ENCODE measurements at places on chromosomes 5 and 9.

- no peak overlapping the region for H3K4me3 ChIP-seq
- no peak for DNase-seq
- H3K27me3 ChIP-seq, result no peaks in the 10 kb centered on the region
- no peak overlapping the region for H3K27ac ChIP-seq
- no peaks in the 10 kb centered on the region for H3K4me1 ChIP-seq
These were observed 378.8 kb upstream of the TLE4 start for GRCh38 chr9:79193001-79193400.

DNA sequence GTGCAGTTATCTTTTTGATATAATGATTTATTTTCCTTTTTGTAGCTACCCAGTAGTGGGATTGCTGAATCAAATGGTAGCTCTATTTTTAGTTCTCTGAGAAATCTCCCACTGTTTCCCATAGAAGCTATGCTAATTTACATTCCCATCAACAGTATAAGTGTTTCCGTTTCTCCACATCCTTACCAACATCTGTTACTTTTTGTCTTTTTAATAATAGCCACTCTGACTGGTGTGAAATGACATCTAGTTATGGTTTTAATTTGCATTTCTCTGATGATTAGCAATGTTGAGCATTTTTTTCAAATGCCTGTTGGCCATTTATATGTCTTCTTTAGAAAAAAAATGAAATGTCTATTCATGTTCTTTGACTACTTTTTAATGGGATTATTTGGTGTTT, 94.7 kb downstream of the SERINC5 start:
- peaks cover 82% of the 10 kb centered on the region for H3K36me3 ChIP-seq
- no peak for DNase-seq
- H3K27me3 ChIP-seq, result no peaks in the 10 kb centered on the region
- H3K4me1 ChIP-seq, result no peaks in the 10 kb centered on the region
- no peak overlapping the region for H3K4me3 ChIP-seq

DNA sequence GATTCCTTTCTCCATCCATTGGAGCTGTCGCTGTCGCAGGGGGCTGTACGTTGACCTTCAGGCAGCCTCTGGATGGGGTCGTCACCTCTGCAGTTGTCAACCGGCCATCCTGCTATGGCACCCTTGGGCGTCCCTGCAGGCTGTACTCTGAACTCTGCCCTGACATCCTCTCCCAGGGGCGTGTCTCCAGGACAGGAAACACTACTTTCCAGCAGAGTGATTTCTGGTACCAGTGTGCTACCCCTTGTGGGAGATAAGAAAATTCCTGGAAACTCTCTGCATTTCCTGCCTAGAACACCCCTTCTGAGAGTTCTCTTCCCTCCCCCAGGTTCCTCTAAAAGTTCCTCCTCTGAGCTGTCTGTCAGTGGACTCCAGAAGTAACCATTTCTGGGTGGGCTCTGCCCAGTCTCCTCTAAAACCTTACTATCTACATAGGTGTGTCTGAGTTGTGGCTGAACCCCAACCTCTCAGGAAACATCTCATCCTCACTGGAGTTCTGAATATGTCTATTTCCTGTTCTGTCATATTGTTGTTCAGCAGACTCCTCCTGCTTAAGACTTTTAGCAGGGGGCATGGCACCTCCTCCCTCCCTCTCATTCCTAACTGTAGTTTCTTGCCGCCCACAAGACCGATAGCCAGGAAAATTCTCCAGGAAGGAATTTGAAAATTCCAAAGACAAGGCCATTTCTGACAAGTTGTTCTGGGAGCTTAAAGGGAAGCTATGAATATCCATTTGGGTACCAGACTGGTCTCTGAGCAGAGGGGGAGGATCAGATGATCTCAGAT, 145.3 kb upstream of the RASEF start:
- H3K4me1 ChIP-seq, result no peaks in the 10 kb centered on the region
- H3K27ac ChIP-seq, result no peak overlapping the region
- H3K4me3 ChIP-seq, result no peak overlapping the region

- H3K27me3 ChIP-seq, result no peaks in the 10 kb centered on the region
- DNase-seq, result no peak
- no peak overlapping the region for H3K4me3 ChIP-seq
These were observed 151.5 kb upstream of the NR3C1 start for GRCh38 chr5:143554918-143555477.

- no peak overlapping the region for H3K4me3 ChIP-seq
- DNase-seq, result no peak
- no peak overlapping the region for H3K27ac ChIP-seq
- H3K36me3 ChIP-seq, result no peaks in the 10 kb centered on the region
These were observed 6.9 kb upstream of the NIPSNAP3A start for GRCh38 chr9:104740621-104741020.

GRCh38 chr9:134366223-134367031, 40.2 kb downstream of the RXRA start:
- H3K27ac ChIP-seq, result no peak overlapping the region
- no peaks in the 10 kb centered on the region for H3K4me1 ChIP-seq
- H3K4me3 ChIP-seq, result no peak overlapping the region
- no peaks in the 10 kb centered on the region for H3K36me3 ChIP-seq
- no peaks in the 10 kb centered on the region for H3K27me3 ChIP-seq

DNA sequence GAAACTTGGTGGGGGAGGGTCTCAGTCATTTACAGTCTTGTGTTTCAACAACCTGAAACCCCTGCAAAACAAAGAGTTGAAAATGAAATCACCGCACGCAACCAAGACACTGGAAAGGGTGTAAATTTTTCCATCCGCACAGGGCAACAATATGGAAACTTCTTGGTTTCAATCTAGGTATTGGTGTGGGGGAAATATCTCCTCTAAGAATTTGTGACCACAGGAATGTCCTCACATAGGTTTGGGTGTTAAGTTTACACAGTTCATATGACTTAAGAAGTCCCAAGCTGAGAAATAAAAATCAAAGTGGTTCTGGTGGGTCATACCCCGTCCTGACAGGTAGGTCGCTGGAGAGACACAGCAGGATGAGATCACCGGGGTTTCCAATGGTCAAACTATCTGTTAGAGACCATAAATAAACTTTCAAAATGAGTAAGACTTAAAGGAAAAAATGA, 51.9 kb upstream of the PIP5K1B start:
- no peak overlapping the region for H3K4me3 ChIP-seq
- H3K4me1 ChIP-seq, result no peaks in the 10 kb centered on the region
- no peak overlapping the region for H3K27ac ChIP-seq

GRCh38 chr9:33880211-33881089, 63.5 kb downstream of the UBE2R2 start:
- no peaks in the 10 kb centered on the region for H3K27me3 ChIP-seq
- H3K27ac ChIP-seq, result no peak overlapping the region
- DNase-seq, result no peak
- no peak overlapping the region for H3K4me3 ChIP-seq
- H3K4me1 ChIP-seq, result no peaks in the 10 kb centered on the region

- H3K4me1 ChIP-seq, result no peaks in the 10 kb centered on the region
- H3K4me3 ChIP-seq, result no peak overlapping the region
- no peak for DNase-seq
- H3K36me3 ChIP-seq, result no peaks in the 10 kb centered on the region
- no peaks in the 10 kb centered on the region for H3K27me3 ChIP-seq
- H3K27ac ChIP-seq, result no peak overlapping the region
These were observed 8.3 kb upstream of the WDR5 start for GRCh38 chr9:134127616-134128015.

GRCh38 chr9:136935651-136936050, 8.9 kb downstream of the FBXW5 start:
- DNase-seq, result no peak
- H3K4me1 ChIP-seq, result no peaks in the 10 kb centered on the region
- no peak overlapping the region for H3K4me3 ChIP-seq
- peaks cover 31% of the 10 kb centered on the region for H3K36me3 ChIP-seq
- H3K27ac ChIP-seq, result no peak overlapping the region

GRCh38 chr5:19739671-19740070, 248.3 kb downstream of the CDH18 start:
- no peaks in the 10 kb centered on the region for H3K4me1 ChIP-seq
- no peak overlapping the region for H3K27ac ChIP-seq
- H3K36me3 ChIP-seq, result no peaks in the 10 kb centered on the region
- no peak for DNase-seq

GRCh38 chr9:12544700-12545099, 148.5 kb upstream of the TYRP1 start:
- H3K4me1 ChIP-seq, result no peaks in the 10 kb centered on the region
- H3K27ac ChIP-seq, result no peak overlapping the region
- no peaks in the 10 kb centered on the region for H3K36me3 ChIP-seq
- DNase-seq, result no peak
- H3K4me3 ChIP-seq, result no peak overlapping the region

DNA sequence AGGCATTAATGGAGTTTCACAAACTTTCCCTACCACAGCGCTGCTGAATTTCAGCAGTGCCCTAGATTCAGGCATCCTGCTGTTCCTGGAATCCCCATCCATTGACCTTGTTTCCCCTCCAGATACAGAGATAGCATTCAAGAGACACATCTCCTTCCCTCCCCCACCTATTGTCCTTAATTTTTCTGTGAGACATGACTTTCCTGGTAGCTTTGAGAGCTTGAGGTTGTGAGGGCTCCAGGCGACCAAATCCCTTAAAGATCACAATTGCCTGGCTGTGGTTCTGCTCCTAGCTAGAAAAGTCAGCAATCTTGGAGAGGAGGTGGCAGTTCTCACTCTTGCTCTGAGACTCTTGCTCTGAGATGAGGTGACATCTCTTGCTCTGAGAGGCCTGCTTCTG, 48.0 kb downstream of the PRR16 start:
- no peak overlapping the region for H3K4me3 ChIP-seq
- no peak for DNase-seq
- no peaks in the 10 kb centered on the region for H3K36me3 ChIP-seq
- H3K27me3 ChIP-seq, result no peaks in the 10 kb centered on the region

DNA sequence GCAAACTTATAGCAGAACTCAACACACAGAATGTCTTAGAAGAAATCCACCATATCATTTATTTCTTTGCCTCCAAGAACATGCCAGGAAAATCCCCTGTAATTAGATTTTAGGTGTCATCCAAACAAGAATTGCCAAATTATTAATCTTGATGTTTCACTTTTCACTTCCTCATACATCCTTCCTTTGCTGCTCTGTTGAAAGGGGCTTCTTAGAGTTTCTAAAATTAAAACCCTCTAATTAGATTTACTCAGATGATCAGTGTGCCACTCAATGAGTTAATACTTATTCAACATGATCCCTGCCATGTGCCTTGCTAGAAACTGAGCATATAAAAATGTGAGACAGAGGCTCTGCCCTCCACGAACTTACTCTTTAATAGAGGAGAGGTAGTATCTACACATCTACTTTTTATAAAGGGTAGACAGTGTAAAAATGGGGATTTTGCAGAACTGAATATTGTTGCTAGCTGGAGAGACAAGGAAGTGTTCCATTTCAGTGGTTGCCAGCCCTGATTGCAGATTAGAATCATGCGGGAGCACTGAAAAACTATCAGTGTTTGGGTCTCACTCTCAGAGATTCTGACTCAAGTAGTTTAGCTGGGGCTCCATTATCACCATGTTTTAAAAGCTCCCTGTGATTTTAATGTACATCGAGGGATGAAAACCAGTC, 498.4 kb downstream of the TLE4 start:
- H3K27me3 ChIP-seq, result no peaks in the 10 kb centered on the region
- no peak overlapping the region for H3K4me3 ChIP-seq
- DNase-seq, result no peak
- no peaks in the 10 kb centered on the region for H3K4me1 ChIP-seq

GRCh38 chr5:113804943-113805342, 291.4 kb downstream of the YTHDC2 start:
- no peaks in the 10 kb centered on the region for H3K4me1 ChIP-seq
- no peaks in the 10 kb centered on the region for H3K27me3 ChIP-seq
- H3K4me3 ChIP-seq, result no peak overlapping the region
- H3K36me3 ChIP-seq, result no peaks in the 10 kb centered on the region

- H3K27me3 ChIP-seq, result no peaks in the 10 kb centered on the region
- DNase-seq, result no peak
- peaks cover 8% of the 10 kb centered on the region for H3K4me1 ChIP-seq
- no peak overlapping the region for H3K27ac ChIP-seq
These were observed 184.5 kb upstream of the GNA14 start for GRCh38 chr9:77832639-77833038.

DNA sequence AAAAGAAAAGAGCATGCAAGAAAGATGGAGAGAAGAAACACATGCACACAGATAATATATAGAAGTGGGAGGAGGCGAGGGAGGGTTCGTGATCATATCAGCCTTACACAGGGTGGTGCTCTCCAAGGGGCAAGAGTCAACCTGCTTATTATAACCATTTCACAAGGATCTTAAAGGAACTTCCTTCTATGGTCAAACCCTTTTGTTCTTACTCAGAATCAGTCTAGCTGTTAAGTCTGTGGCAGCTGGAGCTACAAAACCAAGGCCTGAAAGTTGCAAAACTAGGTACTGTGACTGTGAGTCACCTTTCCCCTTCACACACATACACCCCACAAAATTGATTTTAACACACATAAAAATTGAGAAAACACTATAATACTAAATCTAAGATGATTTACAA, 18.5 kb upstream of the ERMP1 start:
- no peaks in the 10 kb centered on the region for H3K36me3 ChIP-seq
- no peak overlapping the region for H3K27ac ChIP-seq
- H3K4me3 ChIP-seq, result no peak overlapping the region
- no peaks in the 10 kb centered on the region for H3K27me3 ChIP-seq
- H3K4me1 ChIP-seq, result peaks cover 5% of the 10 kb centered on the region

GRCh38 chr9:16532681-16533450, 337.6 kb downstream of the BNC2 start:
- H3K4me1 ChIP-seq, result no peaks in the 10 kb centered on the region
- no peak overlapping the region for H3K4me3 ChIP-seq
- no peak for DNase-seq
- H3K36me3 ChIP-seq, result no peaks in the 10 kb centered on the region
- H3K27me3 ChIP-seq, result no peaks in the 10 kb centered on the region

DNA sequence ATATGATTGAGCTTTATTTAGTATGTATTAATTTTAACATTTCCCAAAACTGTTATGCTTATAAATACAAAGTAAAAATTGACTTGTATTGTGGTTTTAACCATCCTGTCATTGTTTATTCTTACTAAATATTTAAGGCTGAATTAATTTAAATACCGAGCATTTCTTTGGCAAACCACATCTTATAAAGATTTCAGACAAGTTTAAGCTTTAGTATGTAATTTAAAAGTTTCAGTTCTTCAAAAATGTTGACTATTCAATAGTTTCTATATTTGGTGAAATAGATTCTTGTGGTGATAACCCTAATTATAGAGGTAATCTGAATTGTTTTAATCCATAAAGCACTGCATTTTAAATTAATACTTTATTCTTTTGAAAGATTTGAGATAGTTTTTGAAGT, 65.5 kb downstream of the CCNH start:
- DNase-seq, result no peak
- no peaks in the 10 kb centered on the region for H3K27me3 ChIP-seq
- H3K36me3 ChIP-seq, result peaks cover 52% of the 10 kb centered on the region
- H3K27ac ChIP-seq, result no peak overlapping the region

Measured in DND-41 (cell line).